Natural killer cell treated with Interleukin-12 subunit alpha and Interleukin-12 subunit beta and Interleukin-15 and Interleukin-18, amount 100 ng/mL, for 72 hours (primary cell): ENCODE measurements at places on chromosomes 1 and 21.

DNA sequence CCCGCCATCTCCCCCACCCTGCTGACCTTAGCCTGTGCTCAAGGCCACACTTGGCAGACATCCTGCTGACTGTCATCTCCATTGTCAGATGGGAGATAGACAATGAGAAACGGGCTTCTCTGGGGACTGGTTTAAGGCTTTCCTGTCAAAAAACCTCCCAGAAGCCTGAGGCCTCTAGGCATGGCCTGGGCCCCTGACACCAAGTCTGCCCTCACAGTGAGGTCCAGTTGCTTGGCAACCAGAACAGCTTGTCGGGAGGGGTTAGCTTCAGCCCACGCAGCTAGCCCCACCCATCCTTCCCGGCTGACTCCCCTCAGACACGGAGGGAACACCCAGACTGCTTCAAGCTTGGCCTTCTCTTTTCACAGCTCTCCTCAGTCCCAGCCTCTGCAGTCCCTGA is 11.0 kb downstream of the PLEKHA6 start:
- DNase-seq, result no peak

- DNase-seq, result no peak
Measured at GRCh38 chr21:46567348-46567747, 37.5 kb downstream of the S100B start.

GRCh38 chr21:27379354-27379753 is 412.5 kb upstream of the ADAMTS5 start:
- no peak for DNase-seq

GRCh38 chr1:96707023-96707422 is 14.6 kb upstream of the PTBP2 start:
- no peak for DNase-seq
